ENCODE measurements at places on chromosomes 5 and 9.

- DNase-seq, result no peak
These were observed 358.8 kb upstream of the TRPC7 start for GRCh38 chr5:136724161-136724560.

GRCh38 chr9:30925635-30926034 is 1458.8 kb upstream of the ACO1 start:
- DNase-seq, result no peak

GRCh38 chr5:113153512-113154097 is 177.0 kb downstream of the DCP2 start:
- DNase-seq, result no peak

DNA sequence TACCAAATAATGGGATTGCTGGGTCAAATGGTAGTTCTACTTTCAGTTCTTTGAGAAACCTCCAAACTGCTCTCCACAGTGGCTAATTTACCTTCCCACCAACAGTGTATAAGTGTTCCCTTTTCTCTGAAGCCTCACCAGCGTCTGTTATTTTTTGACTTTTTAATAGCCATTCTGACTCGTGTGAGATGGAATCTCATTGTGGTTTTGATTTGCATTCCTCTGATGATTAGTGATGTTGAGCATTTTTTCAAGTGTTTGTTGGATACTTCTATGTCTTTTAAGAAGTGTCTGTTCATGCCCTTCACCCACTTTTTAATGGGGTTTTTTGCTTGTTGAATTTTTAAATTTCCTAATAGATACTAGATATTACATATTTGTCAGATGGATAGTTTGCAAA is 28.4 kb upstream of the SUSD1 start:
- DNase-seq, result no peak

- no peak for DNase-seq
These were observed 48.2 kb downstream of the RXRA start for GRCh38 chr9:134374301-134375010.

GRCh38 chr5:42547141-42547540 is 123.9 kb downstream of the GHR start:
- DNase-seq, result peak; percentile 52

DNA sequence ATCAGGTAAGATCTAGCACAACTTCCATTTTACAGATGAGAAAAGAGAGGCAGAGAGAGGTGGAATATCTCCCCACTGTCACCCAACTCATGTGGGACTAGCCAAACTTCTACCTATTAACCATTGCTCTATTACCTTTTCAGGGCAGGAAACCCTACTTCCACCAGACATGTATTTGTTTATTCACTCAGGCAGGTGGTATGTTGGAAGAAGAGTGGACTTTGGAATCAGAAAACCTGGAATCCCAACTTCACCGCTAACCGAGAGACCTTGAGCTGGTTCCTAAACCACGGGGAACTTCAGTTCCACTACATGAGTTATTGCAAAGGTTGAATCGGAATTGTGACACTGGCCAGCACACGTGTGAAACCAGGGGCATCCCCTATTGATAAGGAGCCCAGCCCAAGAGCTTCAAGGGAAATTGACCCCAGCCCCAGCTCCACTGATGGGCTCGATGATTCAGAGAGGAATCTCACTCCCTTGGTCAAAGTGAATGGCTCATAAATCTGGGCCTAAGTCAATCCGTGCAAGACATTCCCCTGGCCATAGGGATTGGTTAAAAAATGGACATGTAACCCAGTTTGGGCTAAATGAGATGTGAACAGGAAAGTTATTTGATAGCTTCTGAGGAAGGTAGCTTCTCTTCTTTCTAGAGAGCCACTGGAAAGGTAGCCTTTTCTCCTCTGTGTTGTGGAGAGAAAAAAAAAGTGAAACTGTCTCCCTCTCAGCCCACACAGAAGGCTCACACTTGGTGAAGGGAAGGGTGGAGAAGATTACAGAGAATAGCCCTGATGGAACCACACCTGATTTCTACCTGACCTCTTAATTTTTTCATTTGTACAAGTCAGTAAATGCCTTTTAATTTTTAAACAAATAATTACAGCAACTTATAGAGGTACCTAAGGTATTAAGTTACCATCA is 5.5 kb upstream of the GLIS3 start:
- DNase-seq, result no peak

- no peak for DNase-seq
These were observed 139.6 kb downstream of the CMYA5 start for GRCh38 chr5:79829260-79829659.

DNA sequence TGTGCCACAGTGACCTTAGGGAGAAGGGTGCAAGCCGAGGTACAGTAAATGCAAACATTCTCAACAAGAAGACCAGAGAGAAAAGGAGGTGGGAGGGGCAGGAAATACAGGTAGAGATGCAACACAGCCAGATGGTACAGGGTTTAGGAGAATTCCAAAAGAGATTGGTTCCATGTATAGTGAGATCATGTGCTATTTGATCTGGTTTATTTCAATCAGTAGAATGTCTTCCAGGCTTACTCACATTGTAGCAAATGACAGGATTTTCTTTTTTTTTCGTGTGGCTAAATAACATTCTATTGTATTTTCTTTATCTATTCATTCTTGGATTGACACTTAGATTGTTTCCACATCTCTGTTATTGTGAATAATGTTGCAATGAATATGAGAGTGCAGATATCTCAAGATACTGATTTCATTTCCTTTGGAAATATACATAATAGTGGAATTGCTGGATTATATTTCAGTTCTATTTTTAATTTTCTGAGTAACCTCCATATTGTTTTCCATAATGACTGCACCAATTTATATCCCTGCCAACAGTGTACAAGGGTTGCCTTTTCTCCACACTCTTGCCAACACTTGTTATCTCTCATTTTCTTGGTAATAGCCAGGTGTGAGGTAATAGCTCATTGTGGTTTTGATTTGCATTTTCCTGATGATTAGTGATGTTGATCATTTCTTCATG is 107.8 kb upstream of the GAS1 start:
- DNase-seq, result no peak

DNA sequence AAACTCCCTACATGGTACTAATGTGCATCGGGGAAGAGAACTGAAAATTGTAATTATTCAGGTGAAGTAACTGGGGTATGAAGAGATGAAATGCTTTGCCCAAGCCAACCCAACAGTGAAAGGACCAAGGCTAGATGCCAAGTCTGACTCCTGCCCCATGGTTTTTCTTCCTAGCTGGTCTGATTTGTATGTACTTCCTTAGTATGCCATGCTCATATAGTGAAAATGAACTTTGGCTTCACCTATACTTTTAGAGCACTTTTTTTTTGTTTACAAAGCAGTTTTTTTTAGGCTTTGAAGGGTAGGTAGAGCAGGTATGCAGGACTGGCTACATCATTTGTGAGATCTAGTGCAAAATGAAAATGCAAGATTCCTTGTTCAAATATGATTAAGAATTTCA is 359.4 kb upstream of the RIOK2 start:
- no peak for DNase-seq

DNA sequence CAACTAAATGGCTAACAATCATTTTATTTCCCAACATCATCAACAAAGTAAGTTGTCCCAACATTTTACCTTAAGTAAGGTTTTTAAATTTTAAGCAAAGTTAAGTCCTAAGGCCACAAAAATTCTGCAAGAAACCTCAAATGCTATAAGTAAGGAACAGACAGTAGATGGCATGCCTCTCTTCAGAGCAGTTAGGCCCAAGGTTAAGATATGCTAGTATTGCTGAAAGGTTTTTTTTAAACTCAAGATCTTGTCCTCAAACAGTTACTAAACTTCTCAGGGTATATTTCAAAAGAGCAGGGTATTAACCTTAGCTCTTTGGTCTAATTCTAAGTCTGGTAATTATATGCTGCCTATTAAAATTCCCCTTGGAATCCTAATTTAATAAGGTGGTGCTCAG is 35.1 kb downstream of the PJA2 start:
- DNase-seq, result no peak

DNA sequence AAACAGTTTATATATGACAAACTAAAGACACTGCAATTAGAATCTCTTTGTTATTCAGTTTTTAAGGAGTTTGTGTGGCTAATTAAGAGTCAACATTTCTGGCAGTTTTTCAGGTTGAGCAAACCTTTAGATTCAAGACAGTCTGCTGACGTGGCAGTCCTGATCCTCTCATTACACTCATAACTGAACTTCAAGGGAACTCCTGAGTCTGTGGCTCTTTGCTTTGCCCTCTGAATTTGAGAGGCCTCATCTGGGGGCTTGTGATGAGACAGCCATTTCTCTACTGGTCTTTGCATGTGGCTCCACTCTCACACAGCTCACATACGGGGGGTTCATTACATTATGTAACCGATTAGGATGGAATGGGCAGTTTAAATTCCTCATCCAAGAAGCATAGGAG is 182.9 kb upstream of the MEF2C start:
- DNase-seq, result no peak

GRCh38 chr9:101326501-101326900 is 58.3 kb downstream of the BAAT start:
- no peak for DNase-seq

GRCh38 chr5:156121882-156122281 is 205.1 kb upstream of the SGCD start:
- no peak for DNase-seq

- no peak for DNase-seq
These were observed 15.2 kb downstream of the CYSTM1 start for GRCh38 chr5:140189977-140190871.

DNA sequence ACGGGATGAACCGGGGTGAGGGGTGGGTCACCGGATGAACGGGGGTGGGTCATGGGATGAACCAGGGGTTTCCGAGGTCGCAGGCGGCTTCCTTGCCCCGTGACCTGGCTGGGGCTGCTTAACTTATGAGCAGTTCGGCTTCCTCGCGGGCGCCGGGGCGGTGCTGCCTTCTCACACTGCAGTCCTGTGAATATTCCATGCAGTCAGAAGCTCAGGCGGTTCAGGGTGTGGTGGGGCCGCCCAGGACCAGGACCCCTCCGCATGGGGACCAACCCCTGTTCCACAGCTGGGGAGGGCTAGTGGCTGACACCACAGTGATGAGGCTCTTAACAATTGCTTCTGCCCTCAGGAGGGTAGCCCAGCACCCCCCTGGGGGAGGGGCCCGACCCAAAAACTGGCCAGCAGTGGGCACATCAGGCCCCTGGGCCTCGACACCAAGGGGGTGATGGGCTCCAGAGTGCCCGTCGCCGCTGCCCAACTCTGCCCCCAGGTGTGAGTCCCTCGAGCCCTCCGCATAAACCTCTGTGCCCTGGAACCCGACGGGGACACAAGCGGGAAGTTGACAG is 30.9 kb upstream of the SLC9A3 start:
- no peak for DNase-seq

DNA sequence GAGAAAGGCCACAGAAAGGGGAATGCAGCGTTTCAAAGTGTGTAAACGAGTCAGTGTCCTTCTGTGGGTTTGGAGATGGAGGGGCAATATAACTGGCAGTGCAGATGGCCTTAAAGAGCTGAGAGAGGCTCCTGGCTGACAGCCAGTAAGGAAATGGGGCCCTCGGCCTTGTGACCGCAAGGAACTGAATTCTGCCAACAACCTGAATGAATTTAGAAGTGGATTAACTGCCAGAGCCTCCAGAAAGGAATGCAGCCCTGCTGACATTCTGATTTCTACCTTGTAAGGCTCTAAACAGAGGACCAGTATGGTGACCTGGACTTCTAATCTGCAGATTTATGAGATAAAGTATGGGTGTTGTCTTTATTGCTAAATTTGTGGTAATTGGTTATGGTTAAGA is 17.5 kb upstream of the NREP start:
- no peak for DNase-seq

DNA sequence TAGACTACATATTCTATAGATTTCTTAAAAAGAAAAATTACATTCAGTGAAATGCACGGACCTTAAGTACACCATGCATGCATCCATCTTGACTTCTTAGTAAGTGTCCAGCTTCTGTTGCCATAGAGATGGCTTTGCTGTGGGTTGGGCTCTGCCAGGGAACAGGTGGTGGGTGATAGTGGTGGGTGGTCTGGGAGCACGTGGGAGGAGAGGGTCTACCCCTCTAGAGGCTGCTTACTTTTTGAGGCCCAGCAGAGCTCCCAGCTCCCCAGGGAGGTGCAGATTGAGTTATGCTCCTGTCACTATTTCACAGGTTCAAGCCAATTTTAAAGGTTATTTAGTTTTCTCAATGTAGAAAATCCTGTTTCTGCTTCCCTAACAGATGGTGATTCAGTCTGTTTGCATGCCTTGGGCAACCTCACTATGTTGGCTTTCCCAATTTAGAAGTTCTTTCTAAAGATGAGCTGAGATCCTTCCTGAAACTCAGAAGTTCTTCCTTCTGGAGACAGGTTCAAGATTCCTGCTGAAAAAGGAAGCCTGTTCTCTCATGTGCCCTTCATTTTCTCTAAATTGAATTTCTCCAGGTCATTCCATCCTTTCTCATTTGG is 107.4 kb upstream of the LHFPL2 start:
- DNase-seq, result no peak

- DNase-seq, result no peak
These were observed 428.8 kb upstream of the ACTBL2 start for GRCh38 chr5:57911438-57911837.

Data from glomerular endothelial cell (primary cell).